Activated CD8-positive, alpha-beta memory T cell treated with anti-CD3 and anti-CD28 coated beads for 4 hours (primary cell): ENCODE measurements at places on chromosomes 12 and 14.
A peak's percentile ranks its signal among the peaks of the same experiment; 100 is the strongest.

DNA sequence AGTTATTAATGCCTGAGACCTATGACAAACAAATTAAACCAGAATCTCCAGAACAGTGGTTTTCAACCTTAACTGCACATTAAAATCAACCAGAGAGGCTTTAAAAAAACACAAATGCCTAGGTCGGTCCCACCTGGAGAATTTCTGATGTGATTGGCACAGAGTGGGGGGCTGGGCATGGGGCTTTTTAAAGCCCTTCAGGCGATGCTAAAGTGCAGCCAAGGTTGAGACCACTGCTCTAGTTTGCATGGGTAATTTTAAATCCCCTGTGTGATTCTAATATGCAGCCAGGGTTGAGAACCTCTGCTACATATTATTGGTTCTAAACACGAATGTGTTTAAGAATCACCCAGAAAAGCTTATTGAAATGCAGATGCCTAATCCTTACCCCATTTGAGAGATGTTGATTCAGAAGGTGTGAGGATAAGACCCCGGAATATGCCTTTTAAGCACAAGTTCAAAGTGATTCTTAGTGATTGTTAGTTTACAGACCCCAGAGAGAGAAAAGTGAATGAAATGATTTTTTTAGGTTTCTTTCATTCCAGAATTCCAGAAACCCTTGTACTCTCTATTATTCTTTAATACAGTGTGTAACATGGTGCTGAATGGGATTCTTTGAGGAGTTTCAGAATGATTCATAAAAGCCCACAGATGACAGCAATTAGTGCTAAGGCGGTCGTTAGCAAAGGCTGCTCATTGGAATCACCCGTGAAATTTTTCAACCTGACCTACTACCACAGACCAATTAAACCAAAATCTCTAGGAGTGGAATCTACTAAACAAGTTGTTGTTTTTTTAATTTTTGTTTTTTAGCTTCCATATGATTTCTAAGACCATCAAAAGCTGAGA is 44.9 kb downstream of the LIN7A start:
- DNase-seq, result no peak

DNA sequence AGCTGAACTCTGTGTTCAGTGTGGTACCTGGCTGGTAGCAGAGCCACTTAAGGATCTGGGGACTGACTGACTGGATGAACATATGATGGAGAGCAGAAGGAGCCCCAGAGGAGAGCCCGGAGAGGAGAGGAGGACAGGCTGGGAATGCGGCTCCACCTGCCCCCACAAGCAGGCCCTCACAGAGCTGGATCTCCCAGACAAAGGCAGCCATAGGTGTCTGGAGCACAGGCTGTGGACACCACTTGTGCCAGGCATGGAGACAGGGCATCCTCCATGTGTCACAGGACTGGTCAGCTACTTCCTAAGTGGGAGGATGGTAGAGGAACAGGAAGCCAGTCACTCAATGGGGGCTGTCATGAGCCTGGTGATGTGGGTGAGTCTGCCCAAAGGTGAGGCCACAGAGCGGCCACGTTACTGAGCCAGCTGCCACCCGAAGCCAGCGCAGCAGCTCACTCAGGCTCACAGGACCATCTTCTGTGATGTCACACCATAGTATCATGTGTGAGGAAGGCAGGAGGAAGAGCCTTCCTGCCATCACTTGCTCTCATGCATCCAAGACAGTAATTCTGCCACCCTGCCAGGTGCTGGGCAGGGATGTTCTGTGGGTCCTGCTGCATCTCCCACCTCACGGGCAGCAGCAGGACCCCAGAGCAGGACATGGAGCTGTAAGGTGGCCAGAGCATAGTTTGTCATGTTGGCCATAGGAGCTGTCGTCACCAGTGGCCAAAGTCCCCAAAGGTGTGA is 72.1 kb downstream of the PRIMA1 start:
- no peak for DNase-seq

DNA sequence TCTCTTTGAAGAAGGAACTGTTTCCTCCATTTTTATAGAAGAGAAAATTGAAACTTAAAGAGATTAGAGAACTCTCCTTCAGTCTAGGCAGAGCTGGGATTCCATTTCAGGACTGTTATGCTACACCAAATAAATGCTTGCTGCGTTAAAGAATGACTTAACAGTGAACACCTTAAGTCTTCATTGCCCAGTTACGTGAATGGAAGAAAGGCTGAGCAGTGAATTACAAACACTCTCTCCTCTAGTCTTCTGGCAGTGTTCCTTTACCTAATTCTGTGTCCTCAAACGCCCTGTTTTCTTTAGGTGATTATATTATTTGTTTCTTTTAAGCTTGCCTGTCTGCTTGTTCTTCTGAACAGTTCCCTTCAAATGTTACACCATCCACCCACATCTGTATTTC is 59.7 kb downstream of the RCOR1 start:
- no peak for DNase-seq

DNA sequence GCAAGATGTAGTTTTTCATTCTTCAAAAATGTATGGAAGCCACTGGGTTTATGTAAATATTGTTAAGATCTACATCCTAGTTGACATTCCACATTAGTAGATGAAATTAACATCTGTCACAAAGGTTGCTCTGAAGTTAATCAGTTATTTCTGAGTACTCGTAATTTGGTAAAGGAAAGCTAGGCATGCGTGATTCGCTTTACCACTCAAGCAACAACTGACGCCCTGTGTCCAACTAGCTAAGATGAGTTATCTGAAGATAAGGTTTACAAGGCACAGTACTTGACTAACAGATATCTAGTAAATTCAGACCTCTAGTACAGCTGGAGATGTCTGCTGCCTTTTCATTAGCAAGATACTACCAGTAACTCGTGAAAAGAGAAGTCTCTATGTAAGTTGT is 14.1 kb downstream of the PRKD1 start:
- no peak for DNase-seq

DNA sequence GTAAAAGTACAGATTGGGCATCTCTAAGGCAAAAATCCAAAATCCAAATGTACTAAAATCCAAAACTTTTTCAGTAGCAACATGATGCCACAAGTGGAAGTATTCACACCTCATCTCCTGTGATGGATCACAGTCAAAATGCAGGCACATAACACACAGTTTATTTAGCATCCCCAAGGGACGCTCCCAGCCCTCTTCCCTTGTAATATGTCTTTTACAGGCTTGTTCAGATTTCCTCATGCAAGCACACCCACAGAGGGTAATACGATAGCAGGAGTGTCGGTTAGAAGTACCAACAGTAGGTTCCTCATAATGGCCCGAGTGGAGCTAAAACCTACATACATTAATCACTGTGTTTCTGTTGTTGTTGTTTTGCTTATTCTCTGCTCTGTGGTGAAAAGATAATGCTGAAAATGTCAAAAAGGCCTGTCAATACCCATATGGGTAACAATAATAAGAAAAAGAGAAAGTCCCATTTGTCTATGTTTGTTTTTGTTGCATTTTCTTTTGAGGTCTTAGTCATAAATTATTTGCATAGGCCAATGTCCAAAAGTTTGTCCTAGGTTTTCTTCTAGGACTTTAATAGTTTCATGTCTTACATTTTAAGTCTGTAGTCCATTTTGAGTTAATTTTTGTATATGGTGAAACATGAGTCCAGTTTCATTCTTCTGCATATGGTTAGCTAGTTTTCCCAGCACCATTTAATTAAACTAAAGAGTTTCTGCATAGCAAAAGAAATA is 133.1 kb downstream of the LRIG3 start:
- no peak for DNase-seq

DNA sequence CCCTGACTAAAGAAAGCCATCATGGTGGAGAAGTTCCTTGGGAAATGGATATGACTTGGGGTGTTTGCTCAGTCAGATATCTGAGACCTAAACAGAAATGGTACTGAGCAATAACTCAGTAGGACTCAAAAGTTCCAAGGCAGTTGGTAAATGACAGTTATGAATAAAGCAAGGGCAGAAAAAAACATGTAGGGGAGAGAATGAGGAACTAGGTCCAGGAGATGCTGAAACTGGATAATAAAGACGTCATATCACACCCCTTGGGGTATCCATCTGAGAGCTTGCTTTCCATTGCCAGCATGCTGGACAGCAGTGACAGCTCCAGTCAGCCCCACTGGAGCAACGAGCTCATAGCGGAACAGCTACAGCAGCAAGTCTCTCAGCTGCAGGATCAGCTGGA is 37.5 kb downstream of the RPGRIP1 start:
- no peak for DNase-seq

DNA sequence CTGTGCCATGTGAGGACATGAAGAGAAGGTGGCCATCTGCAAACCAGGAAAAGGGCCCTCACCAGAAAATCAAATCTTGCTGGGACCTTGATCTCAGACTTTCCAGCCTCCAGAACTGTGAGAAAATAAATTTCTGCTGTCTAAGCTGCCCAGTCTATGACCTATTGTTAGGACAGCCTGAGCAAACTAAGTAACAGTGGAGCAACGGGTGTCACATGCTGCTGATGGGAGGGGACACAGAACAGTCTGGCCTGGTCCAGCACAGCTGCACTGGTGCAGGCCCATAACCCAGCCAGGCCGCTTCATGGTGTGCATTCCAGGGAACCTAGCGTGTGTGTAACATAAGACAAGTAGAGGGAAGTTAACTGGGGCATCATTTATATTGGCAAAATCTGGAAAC is 42.1 kb downstream of the GRIP1 start:
- DNase-seq, result no peak

- DNase-seq, result no peak
Measured at GRCh38 chr12:7961395-7962178, 25.6 kb upstream of the SLC2A3 start.

GRCh38 chr14:103562429-103563225 is at the start of the genes BAG5 and COA8:
Gene BAG5, minus strand, starts transcription at chr14:103562657. Its CDS starts 1,493 bp downstream, at chr14:103561164.
Gene COA8, plus strand, starts transcription at chr14:103562960. Its CDS starts 42 bp downstream, at chr14:103563002.
- DNase-seq, result peak; percentile 75

GRCh38 chr14:77903221-77903620 is 103.3 kb downstream of the ADCK1 start:
- DNase-seq, result no peak

GRCh38 chr12:88594780-88595179 is 14.5 kb upstream of the KITLG start:
- DNase-seq, result no peak

GRCh38 chr14:63295231-63295685 is 23.5 kb downstream of the GPHB5 start:
- DNase-seq, result no peak

DNA sequence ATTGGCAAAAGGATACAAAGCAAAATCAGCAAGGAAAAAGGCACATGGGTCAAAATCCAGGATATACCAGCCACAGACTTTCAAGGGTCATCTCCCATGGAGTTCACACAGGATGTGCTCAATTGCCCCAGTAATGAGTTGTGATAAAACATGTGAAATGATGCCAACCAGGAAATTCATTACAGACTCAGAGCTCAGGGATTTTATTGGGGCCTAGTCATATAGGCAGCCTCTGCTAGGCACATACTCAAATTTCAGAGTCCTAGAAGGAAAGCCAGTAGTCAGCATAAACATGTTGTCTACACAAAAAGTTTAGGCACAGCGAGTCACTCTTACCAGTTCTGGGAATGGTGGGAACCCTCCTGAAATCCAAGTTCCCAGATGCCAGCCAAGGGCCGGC is 64.4 kb upstream of the OSBPL8 start:
- DNase-seq, result no peak

GRCh38 chr12:21502164-21502496 is 541 bp downstream of the GOLT1B start:
- peak; percentile 5 for DNase-seq

DNA sequence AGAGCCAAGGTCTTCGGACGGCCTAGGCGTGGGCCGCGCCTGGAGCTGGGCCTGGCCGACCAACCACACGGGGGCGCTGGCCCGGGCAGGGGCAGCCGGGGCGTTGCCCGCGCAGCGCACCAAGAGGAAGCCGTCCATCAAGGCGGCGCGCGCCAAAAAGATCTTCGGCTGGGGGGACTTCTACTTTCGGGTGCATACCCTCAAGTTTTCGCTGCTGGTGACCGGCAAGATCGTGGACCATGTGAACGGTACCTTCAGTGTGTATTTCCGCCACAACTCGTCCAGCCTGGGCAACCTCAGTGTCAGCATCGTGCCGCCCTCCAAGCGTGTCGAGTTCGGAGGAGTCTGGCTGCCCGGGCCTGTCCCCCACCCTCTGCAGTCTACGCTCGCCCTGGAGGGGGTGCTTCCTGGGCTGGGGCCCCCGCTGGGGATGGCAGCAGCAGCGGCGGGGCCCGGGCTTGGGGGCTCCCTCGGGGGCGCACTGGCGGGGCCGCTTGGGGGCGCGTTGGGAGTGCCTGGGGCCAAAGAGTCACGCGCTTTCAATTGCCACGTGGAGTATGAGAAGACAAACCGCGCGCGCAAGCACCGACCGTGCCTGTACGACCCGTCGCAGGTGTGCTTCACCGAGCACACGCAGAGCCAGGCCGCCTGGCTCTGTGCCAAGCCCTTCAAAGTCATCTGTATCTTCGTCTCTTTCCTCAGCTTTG is 4.4 kb upstream of the SHMT2 start:
- DNase-seq, result peak; percentile 28

DNA sequence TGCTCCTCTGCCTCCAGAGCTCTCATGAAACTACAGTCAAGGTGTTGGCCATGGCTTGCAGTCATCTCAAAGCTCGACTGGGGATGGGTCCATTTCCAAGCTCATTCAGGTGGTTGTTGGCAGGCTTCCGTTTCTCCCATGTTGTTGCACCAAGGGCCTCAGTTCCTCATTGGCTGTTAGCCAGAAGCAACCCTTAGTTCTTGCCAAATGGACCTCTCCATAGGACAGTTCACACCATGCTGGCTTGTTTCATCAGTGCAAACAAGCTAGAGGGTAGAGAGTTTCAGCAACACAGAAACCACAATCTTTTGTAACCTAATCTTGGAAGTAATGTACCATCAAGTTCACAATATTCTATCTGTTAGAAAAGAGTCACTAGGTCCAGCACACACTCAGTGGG is 22.7 kb upstream of the PPM1A start:
- no peak for DNase-seq

DNA sequence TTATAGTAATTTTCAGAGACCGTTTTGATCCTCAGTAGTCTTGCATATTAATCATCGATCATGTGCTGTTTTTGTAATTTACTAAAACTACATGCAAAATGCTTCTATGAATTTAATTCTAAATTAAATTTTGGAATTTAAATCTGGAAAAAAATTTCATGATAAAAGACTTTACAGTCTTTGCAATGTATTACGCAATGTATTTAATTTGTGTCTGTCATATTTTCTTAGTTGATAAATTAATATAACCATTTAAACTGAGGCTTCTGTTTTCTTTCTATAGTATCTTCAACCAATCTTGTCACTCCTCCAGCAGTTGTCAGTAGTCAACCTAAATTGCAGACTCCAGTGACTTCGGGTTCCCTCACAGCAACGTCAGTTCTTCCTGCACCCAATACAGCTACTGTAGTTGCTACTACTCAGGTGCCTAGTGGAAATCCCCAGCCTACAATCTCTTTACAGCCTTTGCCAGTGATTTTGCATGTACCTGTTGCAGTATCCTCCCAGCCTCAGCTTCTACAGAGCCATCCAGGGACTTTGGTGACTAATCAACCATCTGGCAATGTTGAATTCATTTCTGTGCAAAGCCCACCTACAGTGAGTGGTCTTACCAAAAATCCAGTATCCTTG is 94.8 kb downstream of the ATF7IP start:
- DNase-seq, result no peak

GRCh38 chr14:103142721-103143302 is 19.6 kb downstream of the TNFAIP2 start:
- DNase-seq, result no peak

DNA sequence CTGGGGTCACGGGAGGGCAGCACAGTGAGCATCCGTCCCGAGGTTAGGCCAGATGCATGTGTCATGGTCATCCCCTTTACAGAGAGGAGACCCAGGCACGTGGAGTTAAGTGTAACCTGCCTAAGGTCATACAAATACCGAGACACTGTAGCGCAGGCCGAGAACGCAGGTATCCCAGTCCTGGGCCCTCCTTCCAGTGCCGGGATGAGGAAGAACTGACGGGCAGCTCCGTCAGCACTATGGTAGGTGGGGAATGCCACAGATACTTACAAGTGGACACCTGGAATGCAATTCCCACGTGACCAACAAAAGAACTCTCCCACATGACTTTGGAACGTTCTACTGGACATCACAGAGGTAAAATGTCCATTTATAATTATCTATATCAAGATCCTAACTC is 8.7 kb upstream of the TMEM229B start:
- no peak for DNase-seq
